ENCODE measurements at places on chromosomes 3 and 15.

DNA sequence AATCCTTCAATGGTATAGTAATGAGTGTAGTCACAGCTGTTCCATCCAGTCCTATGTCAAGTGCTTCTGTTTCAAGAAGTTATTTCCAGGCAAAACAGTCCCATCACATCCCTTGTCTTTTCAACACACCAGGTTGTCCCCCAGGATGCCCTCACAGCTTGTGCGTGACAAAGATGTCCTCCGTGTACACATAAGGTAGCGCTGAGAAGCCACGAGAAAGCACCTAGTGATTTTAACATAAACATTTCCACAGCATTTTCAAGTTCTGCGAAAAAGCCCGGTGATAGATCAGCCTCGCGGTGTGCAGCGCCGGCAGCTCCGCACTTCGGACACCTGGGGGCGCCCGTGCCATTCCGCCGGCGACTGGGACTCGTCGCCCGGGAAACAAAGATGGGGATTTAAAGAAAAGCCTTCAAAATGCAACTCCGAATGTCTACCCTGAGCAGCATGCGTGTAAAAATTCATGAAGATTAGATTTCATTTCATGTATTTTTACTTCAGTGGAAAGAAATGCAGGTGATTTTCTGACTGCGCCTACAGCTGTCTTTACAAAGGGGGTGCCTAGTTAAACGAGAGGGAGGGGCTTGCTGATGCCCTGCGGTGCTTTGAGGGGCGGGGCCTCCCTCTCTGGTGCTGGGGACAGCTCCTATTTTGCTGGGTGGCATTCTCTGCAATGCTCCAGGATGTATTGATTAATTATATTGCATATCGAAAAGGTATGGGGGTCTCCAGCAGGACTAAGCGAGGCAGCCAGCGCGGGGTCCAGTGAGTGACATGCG lies 49.9 kb downstream of the KY start:
- peak; percentile 74 for DNase-seq

GRCh38 chr15:78715930-78716329 lies 74.9 kb upstream of the CHRNB4 start:
- DNase-seq: no peak

DNA sequence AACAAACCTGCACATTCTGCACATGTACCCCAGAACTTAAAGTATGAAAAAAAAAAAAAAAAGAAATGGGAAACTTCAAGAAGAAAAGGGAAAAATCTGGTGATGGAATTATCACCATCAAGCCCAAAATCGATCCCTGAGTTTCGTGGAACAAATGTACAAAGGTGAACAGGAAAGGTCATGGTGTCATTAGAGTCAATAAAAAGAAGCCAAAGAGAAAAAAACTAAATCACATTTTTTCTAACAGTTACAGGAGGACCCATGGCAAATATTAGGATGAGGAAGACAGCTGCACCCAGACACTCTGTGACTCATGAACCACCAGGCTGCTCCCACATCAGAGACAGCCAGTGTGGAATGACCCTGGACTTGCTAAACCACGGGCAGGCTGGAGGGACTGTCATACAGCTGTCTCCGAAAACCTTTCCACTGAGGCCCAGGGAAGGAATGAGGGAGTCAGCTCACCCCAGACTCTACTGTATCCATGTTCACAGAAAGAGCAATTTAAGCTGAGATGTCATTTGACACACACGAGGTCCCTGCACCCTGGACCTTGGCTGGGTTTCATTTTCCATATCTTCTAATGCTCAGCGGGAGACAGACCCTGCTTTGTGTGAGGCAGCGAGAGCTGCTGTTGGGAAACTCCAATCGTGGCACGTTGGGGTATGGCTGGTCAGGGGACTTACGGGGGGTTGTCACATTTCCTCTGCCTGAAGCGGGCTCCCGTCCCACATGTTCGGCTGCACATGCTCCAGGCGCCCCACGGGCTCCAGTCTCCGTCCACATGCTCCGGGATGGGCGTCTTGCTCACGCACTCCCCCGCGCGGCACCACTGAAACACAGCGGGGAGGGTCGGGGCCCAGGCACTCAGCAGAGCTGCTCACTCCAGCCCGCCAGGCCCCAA lies 210.2 kb downstream of the ADAMTS17 start:
- peak; percentile 30 for DNase-seq

GRCh38 chr3:171257251-171258203 lies 202.7 kb downstream of the TNIK start:
- no peak for DNase-seq

GRCh38 chr3:155302481-155302880 lies 9.0 kb upstream of the STRIT1 start:
- DNase-seq: no peak

- no peak for DNase-seq
Observed at GRCh38 chr15:26628879-26629529, 143.9 kb downstream of the GABRB3 start.

DNA sequence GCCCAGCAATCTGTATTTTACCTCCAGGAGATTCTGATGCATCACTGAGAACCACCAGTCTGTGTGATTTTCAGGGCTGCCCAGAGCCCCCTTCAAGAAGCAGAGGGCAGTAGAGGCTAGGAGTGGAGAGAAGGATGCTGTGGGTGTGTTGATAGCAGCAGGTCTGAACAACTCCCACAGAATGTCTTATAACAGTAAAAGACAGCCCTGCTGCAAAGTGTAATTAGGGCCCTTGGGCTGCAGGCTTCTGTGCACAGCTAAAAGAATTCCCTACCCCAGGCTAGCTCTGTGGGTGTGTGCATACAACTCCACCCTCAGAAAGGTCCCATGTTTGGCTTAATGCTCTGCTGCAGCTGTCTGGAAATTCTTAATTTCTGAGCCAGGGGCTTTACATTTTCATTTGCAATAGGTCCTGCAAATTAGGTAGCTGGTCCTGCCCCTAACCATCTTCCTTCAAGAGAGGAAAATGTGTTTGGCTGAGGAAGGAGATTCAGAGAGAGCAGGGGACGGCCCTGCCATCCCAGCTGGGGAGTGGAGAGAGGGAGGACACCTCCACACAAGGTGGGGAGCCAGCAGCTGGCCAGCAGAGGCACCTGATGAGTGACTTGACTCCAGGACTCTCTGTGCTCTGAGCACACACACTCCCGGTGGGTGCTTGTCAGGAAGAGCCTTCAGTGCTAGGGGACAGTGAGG lies 43.2 kb upstream of the RAB6B start:
- DNase-seq: no peak

GRCh38 chr3:12230406-12230805 lies 58.5 kb upstream of the PPARG start:
- no peak for DNase-seq

DNA sequence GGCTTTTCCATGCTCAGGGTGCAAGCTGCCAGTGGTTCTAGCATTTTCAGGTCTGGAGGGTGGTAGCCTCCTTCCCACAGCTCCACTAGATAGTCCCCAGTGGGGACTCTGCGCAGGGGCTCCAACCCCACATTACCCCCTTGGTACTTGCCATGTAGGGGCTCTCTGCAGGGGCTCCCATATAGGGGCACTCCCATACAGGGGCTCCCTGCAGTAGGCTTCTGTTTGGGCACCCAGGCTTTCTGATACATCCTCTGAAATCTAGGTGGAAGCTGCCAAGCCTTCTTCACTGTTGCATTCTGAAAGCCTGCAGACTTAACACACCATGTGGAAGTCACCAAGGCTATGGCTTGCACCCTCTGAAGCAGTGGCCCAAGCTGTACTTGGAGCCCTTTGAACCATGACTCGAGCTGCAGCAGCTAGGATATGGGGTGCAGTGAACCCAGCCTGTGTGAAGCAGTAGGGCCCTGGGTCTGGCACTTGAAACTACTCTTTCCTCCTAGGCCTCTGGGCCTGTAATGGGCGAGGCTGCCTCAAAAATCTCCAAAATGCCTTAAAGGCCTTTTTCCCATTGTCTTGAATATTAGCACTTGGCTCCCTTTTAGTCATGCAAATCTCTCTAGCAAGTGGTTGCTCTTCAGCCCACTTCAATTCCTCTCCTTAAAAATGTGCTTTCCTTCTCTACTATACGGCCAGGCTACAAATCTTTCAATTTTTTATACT lies 96.4 kb downstream of the TPRA1 start:
- DNase-seq: no peak

DNA sequence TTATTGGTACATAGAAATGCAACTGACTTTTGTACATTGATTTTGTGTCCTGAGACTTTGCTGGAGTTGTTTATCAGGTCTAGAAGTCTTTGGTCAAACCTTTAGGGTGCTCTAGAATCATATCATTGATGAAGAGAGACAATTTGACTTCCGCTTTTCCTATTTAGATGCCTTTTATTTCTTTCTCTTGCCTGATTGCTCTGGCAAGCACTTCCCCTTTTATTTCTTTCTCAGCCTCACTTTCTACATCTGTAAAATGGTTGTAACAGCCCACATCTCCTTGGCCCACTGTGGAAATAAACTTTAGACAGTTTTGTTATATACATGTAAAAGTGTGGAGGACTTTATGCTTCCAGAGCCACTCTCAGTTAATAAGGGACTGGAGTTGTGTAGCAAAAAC lies 14.0 kb downstream of the PLA1A start:
- no peak for DNase-seq

GRCh38 chr3:53227993-53228885 lies 27.6 kb downstream of the TKT start:
- DNase-seq: no peak

GRCh38 chr3:23594894-23595670 lies 210.7 kb upstream of the UBE2E1 start:
- no peak for DNase-seq

GRCh38 chr15:59950603-59951388 lies 53.3 kb upstream of the FOXB1 start:
- no peak for DNase-seq

GRCh38 chr3:176987901-176988650 lies 209.2 kb downstream of the TBL1XR1 start:
- DNase-seq: no peak

DNA sequence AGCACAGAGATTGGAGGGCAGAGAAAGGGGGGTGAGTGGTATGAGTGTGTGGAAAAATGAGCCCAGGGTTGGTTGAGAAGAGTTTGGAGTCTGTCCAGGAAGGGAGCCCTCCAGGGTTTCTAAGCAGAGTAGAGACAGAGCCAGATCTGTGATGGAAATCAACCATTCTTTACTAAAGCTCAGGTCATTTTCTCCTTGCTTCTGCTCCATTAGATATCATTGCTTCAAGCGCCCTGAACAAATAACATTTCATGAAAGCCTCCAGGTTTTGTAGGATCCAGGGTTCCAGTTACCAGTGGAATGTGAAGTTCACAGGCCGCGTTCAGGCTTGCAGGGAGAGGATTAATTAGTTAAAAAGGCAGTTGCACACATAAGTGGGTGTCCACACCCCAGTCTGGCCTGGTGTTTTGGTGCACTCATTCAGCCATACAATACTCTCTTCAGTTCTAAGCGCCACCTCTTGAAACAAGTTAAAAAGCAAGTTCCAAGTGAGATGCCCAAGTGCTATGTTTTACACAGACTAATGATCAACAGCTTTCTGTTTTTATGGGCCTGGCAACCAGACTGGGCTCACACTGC lies 16.4 kb upstream of the BOC start:
- DNase-seq: no peak

- no peak for DNase-seq
Observed at GRCh38 chr3:179806177-179806576, 153.3 kb downstream of the USP13 start.

DNA sequence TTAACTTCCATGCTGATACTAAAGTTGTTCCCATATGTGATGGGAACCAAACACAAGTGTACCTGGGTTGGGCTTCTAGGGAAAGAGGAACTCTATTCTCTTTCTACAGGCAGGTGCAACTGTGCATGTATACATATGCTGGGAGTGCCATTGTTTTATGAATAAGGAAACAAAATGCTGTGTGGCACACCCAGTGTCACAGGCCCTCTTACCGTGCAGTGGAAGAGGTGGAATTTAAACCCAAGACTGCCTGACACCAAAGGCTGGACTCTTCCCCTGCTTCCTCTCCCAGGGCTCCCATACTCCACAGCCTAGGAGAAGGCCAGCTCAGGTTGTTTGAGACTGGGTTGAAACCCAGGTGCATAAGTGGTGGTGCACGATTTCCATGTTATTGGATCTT lies 1.9 kb upstream of the FETUB start:
- DNase-seq: no peak

GRCh38 chr3:14415501-14415900 lies 13.1 kb downstream of the SLC6A6 start:
- no peak for DNase-seq

GRCh38 chr3:58082047-58082446 lies 73.8 kb downstream of the FLNB start:
- DNase-seq: no peak

DNA sequence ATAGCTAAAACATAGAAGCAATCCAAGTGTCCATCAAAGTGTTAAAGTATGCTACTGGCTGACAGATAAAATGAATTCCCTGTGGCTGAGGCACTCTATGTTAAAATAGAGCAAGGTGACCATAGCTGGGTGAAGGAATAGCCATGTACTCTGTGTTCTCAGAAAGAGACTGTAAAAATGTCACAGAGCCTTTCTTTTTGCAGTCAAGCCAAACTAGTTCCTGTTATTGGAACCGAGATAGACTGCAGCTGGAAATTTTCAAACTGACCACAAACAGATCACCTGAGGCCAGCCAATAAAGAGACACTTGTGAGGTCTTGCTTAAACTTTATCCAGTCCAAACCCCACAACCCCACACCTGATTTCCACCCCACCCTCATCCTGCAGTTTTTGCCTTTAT lies 422.8 kb upstream of the NAALADL2 start:
- DNase-seq: no peak

- no peak for DNase-seq
Observed at GRCh38 chr15:39745415-39745814, 37.2 kb downstream of the FSIP1 start.

Data from GM18507 (cell line).